ENCODE measurements at places on chromosomes 6 and 20.

DNA sequence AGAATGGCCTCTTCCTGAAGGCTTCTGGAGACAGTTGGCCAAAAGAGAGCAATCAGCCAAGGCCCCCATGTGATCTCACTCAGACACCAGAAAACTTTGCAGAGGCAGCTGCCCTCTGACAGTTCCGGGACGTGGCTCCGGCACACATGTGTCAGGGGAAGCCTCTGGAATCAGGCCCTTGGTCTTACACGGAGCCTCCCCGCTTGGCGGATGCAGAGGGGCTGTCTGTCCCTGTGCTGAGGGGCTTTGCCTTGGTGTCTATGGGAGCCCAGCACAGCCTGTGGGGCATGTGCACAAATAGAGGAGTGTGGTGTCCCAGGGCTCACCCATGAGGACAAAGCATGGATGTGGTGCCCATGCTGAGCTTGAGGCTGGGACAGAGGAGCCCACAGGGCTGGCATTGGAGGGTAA is 13.8 kb downstream of the SIGLEC1 start:
- no peak for DNase-seq

GRCh38 chr20:16279320-16279719 is 293.9 kb downstream of the KIF16B start:
- no peak for DNase-seq

GRCh38 chr6:94510877-94511276 is 1066.5 kb upstream of the MANEA start:
- DNase-seq: no peak

DNA sequence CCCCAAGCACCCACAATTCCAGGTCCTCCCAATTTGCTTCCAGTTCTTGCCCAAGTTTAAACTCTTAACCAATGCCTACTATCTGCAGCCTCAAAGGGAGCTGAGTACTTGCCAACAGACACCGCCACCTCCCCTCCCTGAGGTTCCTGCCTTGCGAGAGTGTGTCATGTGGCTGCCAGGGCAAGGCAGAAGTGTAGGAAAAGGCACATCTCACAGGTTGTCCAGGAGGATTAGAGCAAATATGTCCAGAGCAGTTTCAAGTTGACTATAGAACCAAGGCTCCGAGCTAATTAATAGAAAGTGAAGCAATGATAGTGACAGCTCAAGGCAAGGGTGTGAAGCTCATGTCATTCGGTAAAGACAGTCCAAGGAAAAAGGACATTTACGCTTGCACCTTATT is 127.8 kb downstream of the ATXN1 start:
- DNase-seq: no peak

DNA sequence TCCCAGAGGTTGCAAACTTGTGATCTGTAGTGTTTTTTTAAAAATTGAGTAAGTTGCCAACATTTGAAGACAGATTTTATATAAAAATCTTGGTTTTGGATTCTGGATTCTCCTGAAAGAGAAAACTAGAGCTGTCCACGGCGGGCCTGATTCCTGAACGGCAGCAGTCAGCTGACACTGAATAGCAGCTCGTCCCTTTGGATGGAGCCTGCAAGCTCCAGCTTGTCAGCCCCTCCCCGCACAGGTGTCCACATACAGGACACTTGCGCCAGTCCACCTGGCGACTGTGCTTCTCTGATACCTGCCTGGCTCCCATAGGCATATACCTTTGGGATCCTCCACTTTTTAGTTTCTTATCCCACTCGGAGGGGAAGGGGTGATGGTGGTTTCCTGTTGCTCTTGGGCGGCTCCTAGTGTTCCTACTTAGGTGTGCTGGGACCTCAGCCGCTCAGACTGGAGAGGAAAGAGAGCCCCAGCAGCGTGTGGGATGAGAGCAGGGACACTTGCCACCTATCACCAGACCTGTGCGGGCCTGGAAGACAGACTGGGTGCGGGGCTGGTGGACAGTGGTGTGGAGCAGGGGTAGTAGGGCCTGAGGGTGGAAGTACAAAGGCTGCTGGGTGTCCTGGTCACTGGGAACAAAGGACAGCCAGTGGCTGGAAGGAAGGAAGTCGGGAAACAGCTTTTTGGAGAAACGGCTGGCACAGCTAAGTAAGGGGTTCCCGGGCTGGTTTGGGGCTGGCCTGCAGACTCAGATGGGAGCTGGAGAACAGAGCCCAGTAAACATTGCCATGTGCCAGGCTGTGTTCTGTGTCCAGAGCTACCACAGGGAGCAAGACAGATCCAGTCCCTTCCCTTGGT is 18.3 kb downstream of the GHRH start:
- DNase-seq: no peak

- DNase-seq: no peak
These were observed 15.5 kb upstream of the TPBG start for GRCh38 chr6:82348130-82348529.

- DNase-seq: no peak
These were observed 34.9 kb upstream of the TNFAIP3 start for GRCh38 chr6:137832110-137832509.

- no peak for DNase-seq
These were observed 242.3 kb upstream of the PREP start for GRCh38 chr6:105645156-105645555.

DNA sequence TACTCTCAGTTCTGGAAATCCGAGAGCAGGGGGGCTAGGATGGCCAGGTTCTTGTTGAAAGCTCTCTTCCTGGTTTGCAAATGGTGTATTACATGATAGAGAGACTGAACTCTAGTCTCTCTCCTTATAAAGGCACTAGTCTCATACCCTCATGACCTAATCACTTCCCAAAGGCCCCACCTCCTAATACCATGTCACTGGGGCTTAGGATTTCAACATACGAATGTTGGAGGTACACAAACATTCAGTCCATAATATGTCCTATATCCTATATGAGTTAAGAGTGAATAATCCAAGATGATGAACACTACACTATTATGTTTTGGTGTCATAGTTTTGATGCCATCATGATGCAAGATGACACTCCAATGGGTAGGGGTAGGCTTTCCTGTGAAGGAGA is 20.0 kb upstream of the TXLNB start:
- DNase-seq: no peak

DNA sequence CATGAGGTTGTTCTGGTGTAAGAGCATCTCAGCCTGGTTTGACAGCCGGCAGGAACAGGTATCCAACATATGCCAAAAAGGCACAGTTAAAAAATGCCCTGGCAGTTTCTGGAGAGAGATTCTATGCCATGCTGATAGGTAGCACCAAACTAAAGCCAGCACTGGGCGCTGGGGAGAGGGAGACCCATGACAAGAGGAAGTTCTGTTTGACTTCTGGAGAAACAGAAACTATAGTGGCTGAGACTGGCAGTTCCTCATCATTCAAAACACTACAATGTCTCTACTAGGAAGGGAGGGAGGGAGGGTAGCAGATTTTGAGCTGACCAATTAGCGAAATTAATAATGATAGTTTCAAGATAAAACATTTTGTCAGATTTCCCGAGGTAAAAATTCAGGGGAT is 174.1 kb downstream of the ADAT2 start:
- no peak for DNase-seq

GRCh38 chr20:51067792-51068191 is 44.9 kb upstream of the KCNG1 start:
- no peak for DNase-seq

GRCh38 chr6:122726649-122727048 is 52.9 kb upstream of the FABP7 start:
- no peak for DNase-seq

- no peak for DNase-seq
These were observed 36.3 kb upstream of the SIRT5 start for GRCh38 chr6:13538084-13538483.

DNA sequence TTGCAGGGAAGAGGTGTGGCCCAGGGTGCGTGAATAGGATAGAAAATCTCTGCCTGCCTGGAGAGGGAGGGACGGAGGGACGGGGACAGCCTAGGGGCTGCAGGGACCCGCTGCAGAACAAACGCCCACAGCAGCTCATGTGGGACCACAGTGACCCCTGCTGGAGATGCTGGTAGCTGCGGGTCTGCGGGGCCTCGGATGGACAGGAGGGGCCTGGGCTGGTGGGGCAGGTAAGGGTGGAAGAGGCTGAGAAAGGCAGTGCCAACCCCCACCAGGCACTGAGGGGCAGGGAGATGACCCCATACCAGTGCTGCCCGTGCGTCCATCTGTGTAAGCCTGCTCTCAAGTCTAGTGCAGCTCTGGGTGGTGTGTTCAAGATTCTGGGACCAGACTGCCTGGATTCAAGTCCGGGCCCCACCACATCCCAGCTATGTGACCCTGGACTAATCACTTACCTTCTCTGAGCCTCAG is 39.4 kb downstream of the KIAA1755 start:
- peak; percentile 44 for DNase-seq

DNA sequence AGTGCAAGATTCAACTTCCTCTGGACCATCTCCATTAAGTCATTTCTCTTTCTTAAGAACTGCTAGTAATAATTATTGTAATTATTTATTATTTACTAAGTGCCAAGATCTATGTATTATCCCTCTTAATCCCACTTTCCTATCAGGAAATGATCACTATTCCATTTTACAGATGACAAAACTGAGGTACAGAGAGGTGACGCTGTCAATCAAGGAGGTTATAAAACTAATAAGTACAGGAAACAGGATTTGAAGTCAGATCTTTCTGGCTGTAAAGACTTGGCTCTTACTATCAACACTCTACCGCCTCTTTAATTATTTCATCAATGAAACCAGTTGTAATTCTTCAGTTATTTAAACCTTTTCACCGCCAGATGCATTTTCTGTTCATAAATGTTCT is 37.4 kb downstream of the BLOC1S5 start:
- DNase-seq: no peak

GRCh38 chr20:38112930-38113294 is 52.2 kb downstream of the TGM2 start:
- no peak for DNase-seq

GRCh38 chr20:41306061-41306727 is 11.3 kb downstream of the ZHX3 start:
- DNase-seq: no peak

- DNase-seq: no peak
These were observed 203.1 kb downstream of the TSHZ2 start for GRCh38 chr20:53175135-53175780.

GRCh38 chr20:15895560-15896084 is 677.6 kb downstream of the KIF16B start:
- no peak for DNase-seq

GRCh38 chr6:30006170-30007131 is 54.6 kb upstream of the POLR1H start:
- no peak for DNase-seq

DNA sequence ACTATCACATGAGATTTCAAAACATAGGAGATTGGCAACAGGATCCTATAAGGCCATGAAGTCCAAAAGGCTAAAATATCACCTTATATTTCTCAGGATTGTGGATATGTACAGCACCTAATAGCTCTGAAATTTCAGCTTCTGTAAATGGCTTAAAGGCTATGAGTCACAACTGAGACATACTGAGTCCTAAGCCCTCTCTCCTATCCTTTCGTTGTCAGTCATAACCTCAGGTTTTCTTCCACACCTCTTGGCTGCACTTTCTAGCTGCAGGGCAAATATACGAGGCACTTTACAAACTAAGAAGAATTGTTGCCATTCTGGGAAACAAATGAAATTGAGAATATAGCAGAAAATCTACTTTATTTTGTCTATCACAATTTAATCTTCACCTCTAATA is 969.9 kb upstream of the EPHA7 start:
- no peak for DNase-seq

GRCh38 chr6:56490993-56491392 is 151.7 kb downstream of the DST start:
- DNase-seq: no peak

Measured in activated T-helper 1 cell treated with Interleukin-2 at 50 U/mL for 16 hours (primary cell).